ENCODE measurements at places on chromosomes 16 and 17. TPM values are rescaled to one million over a fixed set of nuclear protein-coding genes. Genes with fewer than 3 reads are reported as not detected.

- no peak for DNase-seq
These were observed at the start of gene ARL4D for GRCh38 chr17:43398724-43399595. Gene ARL4D, plus strand, starts transcription at chr17:43398993. Its CDS starts 740 bp downstream, at chr17:43399733.

GRCh38 chr16:65002265-65002664 lies 119.6 kb downstream of the CDH11 start:
- DNase-seq, result no peak

GRCh38 chr17:40293363-40293762 lies 5.7 kb downstream of the CDC6 start:
- no peak for DNase-seq

GRCh38 chr17:41769985-41770384 lies 16.5 kb downstream of the JUP start:
- no peak for DNase-seq

DNA sequence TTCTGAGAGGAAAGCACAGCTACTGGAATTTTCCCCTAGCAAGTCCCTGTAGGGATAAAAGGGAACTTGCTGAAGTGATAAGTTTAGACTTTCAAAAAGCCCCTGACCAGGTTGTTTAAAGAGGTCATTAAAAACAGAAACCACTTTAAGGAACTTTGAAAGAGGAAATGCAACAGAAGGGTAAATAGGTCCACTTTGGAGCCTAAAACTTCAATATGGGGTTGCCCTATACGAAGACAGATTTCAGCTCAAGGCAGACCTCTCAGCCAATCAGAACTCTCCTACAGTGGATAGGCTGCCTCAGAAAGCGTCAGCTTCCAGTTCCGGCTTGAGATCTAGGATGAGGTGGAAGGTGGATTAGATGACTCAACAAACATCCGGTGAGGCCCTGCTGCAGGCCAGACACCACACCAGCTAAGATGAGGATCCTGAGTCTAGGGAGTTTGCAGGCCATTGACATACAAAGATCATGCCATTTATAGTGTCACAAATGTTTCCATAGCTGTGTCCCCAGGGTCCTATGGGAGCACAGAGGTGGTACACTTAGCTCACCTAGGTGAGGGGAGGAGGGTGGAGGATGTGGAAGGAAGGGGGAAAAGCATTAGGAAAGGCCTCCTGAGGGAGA lies 7.9 kb upstream of the MFSD6L start:
- DNase-seq, result no peak

- no peak for DNase-seq
These were observed 15.4 kb upstream of the ENPP7 start for GRCh38 chr17:79715098-79715942.

- no peak for DNase-seq
These were observed 446.9 kb downstream of the UTP18 start for GRCh38 chr17:51707216-51707615.

DNA sequence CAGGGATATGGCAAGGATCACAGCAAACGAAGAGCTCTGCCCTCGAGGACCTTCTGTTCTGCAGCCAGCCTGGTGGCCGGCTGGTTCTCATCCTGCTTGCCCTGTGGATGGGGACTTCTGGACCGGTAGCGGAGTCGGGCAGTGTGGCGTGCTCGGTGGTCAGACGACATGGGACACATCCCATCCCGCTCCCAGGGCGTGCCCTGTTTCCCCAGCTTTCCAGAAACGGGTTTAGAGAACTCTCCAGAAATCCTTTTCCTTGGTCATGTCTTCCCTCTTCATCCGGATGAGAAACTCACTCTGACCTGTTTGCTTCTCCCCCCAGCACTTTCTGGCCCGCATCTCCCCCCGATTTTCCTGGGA lies 115.8 kb downstream of the OR1D5 start:
- no peak for DNase-seq

The SLC6A4 gene
- not detected for total RNA-seq

- no peak for DNase-seq
These were observed 80.9 kb downstream of the SLC6A2 start for GRCh38 chr16:55736671-55737070.

The CRYBA1 gene
- not detected for total RNA-seq

GRCh38 chr16:2777903-2778629 lies 986 bp upstream of the ELOB start:
- no peak for DNase-seq

- DNase-seq, result no peak
These were observed 14.4 kb downstream of the UBFD1 start for GRCh38 chr16:23571895-23572294.

DNA sequence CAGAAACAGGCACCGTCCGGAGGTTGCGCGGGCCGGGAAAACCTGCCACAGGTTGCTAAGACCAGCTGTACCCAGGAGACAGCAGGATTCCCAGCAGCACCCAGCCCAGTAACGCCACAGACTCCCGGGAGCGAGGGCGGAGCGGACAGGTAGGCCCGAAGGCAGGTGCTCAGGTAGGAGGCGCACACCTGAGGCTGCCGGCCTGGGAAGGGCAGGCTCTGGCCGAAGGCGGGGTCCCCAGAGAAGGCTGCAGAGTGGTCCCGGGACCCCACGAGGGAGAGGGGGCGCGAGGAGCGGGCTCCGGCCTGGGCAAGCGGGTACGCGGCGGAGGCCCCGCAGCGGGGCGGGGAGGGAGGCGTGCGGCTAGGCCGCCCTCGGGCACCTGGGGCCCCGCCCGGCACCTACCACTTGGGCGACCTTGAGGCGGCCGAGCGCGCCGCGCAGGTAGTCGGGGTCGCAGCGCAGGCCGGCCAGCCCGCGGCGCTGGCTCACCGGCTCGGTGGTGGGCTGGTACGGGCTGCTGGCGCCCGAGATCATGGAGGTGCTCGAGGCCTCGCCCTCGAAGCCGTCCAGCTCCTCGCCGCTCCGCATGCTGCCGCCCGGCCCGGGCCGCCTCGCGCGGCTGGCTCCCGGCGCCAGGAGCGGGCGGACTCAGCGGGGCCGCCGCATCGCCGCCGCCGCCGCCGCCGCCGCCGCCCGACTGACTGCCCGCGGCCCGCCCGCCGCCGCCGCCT lies 441 bp downstream of the CMTM4 start:
- no peak for DNase-seq

DNA sequence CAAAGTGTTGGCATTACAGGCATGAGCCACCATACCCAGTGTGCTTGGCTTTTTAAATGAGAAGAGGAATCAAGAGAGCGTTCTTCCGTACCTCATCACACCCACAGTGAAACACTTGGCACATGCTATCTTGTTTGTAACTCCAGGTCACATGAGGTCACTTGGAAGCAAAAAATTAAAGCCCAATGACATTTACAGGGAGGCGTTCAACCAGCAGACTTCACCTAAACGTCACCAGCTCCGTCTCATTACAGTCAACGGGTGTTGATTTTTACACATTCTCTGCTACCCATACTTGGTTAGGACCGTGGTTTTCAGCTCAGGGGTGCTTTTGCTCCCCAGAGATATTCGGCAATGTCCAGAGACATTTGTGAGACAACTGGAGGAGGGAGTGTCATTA lies 127.0 kb downstream of the XYLT1 start:
- no peak for DNase-seq

- DNase-seq, result no peak
These were observed 178.9 kb downstream of the COPRS start for GRCh38 chr17:31680126-31680525.

The CHAD gene
- total RNA-seq, result not detected

DNA sequence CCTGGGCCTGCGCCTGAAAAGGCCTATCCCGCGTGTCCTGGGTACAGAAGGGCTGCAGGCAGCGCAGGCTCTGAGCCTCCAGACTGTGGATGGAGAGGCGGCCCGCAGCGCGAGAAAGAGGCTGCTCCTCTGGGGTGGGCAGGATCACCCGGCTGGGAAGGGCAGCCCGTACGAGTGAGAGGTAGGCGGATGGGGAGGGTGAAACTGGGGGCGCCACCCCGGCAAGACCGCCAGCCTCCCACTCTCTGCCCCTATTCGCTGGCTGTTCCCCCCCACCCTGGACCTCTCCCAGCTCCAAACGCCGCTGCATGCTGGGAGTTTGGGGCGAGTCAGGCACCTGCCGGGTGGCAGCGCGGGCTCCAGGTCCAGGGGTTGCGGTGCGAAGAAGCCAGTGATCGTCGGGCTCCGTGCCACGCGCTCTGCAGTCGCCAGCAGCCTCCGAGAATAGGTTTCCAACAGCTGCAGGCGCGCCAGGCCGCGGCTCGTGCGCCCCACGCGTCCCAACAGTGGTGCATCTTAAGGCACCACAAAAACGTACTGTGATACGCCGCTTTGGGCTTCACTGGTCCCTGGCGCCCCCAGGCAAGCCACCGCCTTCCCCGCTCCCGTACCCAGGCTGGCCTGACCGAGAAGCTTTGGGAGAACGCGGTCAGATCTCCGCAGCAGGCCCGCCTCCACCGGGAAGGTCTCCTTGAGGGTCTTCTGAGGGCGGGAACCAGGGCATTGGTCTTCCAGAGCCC lies 1.1 kb downstream of the NOXO1 start:
- DNase-seq, result no peak

- no peak for DNase-seq
These were observed 503 bp downstream of the DHX58 start for GRCh38 chr17:42111871-42112551.

DNA sequence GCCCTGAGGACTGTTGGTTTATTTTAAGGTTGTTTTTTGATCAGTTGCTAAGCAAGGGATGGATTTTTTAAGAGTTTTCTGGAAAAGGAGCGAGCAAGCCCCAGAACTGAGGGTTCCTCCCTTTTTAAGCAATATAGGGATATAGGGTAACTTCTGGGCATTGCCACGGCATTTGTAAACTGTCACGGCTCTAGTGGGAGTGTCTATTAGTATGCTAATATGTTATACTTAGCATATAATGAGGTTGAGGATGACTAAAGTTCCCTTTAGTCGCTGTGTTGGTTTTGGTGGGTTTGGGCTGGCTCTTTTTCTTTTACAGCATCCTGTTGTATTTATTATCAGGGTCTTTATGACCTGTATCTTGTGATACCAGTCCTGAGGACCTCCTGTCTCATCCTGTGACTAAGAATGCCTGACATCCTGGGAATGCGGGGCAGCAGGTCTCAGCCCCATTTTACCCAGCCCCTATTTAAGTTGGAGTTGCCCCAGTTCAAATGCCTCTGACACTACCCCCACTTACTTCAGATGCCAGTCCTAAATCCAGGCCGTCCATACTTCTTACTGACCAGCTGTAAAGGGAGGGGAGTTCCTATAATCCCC lies 59.4 kb downstream of the MFSD11 start:
- DNase-seq, result no peak

DNA sequence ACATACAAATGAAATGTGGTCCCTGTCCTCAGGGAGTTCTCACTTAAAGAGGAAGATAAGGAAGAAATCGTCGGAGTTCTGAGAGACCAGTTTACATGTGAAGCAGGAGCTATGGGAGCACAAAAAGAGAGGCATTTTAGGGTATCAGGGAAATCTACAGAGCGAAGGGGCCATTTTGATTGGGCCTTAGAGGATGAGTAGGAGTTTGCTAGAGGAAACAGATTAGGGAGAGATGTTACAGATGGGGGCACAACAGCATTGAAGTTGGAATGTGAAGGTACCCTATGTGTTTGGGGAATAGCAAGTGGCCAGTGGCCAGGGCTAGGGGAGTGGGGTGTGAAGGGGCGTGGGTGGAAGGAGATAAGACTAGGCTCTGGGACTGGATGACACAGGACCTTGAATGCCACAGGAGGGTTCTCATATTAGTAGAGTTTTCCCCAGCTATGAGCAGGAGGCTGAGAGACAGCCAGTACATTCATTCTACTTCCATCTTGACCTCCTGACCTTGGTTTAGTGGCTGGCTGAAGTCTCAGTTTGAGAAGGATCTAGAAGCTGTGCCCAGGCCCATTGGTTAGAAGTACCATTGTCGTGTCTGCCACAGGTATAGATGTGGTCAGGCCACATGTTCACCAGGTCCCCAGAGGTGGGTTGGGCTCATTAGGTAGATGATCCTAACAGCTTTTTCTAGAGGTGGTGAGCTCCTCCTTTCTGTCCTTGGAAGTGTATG lies 34.8 kb downstream of the CPNE2 start:
- no peak for DNase-seq

DNA sequence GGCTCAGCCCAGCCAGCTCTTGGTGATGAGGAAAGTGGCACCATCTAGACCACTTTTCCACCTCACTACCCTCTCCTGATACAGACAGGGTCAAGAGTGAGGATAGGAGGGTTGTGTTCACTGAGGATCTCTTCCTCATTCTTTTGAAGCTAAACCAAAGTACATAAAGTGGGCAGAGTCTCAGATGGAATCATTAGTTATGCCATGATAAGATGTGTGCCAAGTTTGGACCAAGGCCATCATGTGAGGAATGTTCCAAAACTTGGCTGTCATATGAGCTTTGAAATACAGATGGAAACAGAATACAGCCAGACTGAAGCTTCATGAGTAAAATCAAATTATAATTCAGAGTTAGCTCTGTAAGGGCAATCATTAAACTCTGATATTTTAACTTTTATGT lies 37.2 kb downstream of the ACSM1 start:
- no peak for DNase-seq

The NKD1 gene
- not detected for total RNA-seq

DNA sequence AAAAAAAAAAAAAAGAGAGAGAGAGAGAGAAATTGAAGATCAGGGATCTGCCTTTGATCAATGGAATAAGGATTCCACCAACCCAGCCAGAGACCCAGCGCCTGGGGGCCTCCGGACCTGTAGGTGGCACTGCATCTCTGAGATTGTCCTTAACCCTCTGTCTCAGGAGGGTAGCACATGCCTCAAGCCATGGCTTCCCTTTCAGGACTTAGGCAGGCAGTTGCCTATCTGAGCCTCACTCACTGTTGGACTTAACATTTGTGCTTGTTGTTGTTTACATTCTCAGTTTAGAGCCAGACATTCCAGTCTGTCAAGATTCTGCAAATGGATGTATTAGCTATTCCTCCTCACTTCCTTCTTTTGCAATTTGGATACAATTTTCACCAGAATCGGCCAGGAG lies 5.1 kb upstream of the SCNN1B start:
- DNase-seq, result no peak

DNA sequence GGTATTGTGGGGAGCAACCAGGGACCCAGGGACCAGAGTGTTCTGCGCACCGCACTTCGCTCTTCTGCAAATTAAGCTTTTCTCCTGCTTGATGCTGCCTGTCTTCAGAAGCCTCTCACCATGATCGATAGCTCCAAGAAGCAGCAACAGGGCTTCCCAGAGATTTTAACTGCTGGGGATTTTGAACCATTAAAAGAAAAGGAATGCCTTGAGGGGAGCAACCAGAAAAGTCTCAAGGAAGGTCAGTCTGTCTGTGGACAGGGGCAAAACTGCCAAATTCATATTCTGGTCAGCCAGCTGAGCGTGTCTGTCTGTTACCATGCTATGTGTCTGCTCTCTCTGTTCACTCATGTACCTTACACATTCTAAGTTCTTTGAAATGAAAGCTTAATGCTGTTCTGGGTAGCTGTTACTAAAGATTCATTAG lies 115.7 kb downstream of the MRTFB start:
- DNase-seq, result no peak

The SLC9A5 gene
- 0.14 TPM for total RNA-seq

The VMO1 gene
- not detected for total RNA-seq

The PRAC2 gene
- total RNA-seq, result not detected

The IRF8 gene
- total RNA-seq, result 0.17 TPM

GRCh38 chr16:65388592-65388991 lies 266.7 kb upstream of the CDH11 start:
- DNase-seq, result no peak

- no peak for DNase-seq
These were observed 10.8 kb downstream of the CDK5R1 start for GRCh38 chr17:32497431-32498205.

Measured in epithelial cell of proximal tubule (primary cell).